ENCODE measurements at places on chromosomes 3 and 15.
A peak's percentile ranks its signal among the peaks of the same experiment; 100 is the strongest.

GRCh38 chr3:30069056-30069455 lies 537.3 kb upstream of the TGFBR2 start:
- no peak for DNase-seq

GRCh38 chr15:81156324-81156723 lies 22.3 kb downstream of the CFAP161 start:
- DNase-seq: no peak

DNA sequence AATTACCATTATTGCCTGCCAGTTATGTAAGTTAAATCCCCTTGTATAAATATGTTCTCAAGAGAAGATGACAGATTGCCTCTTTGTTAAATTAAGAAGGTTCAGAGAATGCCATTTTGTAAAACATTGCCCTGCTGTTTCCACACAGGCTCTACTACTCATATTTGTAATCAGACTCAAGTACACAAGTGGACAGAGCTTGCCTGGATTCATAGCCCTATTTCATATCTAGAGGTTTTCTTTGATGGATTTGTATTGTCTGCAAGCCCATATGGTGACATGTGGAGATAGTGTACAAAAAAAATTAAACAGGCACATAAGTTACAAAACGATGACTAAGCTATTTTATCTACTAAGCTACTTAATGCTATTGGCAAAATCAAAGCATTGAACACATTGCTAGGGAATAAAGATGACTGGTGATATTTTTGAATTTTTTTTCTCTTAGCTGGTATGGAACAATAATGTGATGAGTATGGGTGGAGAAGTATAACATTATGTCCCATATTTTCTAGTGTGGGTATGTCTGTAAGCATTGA lies 1286.6 kb upstream of the ALCAM start:
- no peak for DNase-seq

- DNase-seq: no peak
These were observed 15.6 kb downstream of the USP13 start for GRCh38 chr3:179668429-179668828.

GRCh38 chr15:47332481-47332880 lies 384.8 kb upstream of the SEMA6D start:
- DNase-seq: no peak

DNA sequence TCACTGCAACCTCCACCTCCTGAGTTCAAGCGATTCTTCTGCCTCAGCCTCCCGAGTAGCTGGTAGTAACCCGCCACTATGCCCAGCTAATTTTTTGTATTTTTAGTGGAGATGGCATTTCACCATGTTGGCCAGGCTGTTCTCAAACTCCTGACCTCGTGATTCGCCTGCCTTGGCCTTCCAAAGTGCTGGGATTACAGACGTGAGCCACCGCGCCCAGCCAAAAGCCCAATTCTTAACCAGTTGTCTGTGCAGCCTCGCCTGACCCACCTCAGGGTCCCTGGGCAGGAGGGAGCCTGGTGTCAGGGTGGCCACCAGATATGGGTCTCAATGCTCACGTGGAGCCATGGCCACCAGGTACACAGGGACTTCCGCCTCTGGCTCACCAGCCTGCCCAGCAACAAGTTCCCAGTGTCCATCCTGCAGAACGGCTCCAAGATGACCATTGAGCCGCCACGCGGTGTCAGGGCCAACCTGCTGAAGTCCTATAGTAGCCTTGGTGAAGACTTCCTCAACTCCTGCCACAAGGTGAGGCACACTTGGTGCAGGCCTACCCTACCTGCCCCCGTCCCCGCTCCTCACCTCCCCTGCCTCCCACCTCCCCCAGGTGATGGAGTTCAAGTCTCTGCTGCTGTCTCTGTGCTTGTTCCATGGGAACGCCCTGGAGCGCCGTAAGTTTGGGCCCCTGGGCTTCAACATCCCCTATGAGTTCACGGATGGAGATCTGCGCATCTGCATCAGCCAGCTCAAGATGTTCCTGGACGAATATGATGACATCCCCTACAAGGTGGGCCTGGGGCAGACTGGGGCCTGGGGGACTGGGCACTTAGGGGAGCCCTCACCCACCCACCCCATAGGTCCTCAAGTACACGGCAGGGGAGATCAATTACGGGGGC lies 48.6 kb downstream of the SEMA3G start:
- DNase-seq: no peak

- DNase-seq: no peak
These were observed 232.6 kb upstream of the CHRM5 start for GRCh38 chr15:33735637-33736247.

- DNase-seq: no peak
These were observed 104.9 kb upstream of the SMAD3 start for GRCh38 chr15:66960519-66960918.

DNA sequence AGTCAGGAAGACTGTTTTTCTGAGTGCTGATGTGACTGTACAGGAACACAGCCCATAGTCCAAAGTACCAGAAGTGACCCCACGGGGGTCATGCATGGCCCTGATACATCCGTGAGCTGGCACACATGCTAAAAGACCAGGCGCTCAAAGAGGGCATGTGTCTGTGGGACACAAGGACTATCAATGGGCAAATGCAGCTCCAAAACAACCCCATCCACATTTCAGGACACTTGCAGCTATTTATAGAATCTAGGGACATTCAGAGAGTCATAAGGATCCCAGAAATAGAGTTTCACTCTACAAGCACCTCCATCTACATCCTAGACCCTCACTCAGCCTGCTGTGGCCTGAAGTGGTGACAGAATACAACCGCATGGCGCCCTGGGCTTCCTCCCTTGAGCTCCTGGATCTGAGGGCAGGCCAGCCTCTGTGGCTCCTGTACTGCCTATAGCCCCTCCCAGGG lies 17.0 kb downstream of the SLC25A20 start:
- no peak for DNase-seq

GRCh38 chr3:196378146-196378841 lies 40.1 kb upstream of the TM4SF19 start:
- DNase-seq: no peak

DNA sequence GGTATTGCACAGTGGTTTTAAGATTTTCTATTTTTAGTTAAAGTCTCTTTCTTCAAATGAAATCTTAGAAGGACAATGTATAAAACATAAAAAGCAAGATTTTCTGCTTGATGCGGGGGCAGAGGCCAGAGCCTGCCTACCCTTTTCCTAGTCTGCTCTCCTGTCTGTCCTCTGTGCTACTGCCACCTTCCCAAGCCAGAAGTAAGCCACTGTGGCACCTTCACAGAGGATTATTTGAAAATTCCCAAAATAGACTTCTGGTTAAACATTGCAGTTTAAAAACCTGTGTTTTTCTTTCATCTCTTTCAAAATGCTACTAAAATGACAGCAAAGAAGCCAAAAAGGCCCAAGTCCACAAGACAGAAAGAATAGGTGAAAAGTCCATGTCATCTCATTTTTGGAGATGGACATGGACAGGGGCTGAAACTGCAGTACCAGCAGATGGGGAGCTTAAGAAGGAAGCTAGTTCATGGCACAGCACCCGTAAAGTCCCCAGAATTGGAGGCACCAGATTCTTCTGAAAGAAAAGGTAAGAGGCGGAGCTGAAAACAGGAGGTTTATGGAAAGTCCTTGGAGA lies 37.0 kb downstream of the PAQR9 start:
- DNase-seq: no peak

- no peak for DNase-seq
These were observed 133.8 kb downstream of the GREM1 start for GRCh38 chr15:32851572-32851971.

DNA sequence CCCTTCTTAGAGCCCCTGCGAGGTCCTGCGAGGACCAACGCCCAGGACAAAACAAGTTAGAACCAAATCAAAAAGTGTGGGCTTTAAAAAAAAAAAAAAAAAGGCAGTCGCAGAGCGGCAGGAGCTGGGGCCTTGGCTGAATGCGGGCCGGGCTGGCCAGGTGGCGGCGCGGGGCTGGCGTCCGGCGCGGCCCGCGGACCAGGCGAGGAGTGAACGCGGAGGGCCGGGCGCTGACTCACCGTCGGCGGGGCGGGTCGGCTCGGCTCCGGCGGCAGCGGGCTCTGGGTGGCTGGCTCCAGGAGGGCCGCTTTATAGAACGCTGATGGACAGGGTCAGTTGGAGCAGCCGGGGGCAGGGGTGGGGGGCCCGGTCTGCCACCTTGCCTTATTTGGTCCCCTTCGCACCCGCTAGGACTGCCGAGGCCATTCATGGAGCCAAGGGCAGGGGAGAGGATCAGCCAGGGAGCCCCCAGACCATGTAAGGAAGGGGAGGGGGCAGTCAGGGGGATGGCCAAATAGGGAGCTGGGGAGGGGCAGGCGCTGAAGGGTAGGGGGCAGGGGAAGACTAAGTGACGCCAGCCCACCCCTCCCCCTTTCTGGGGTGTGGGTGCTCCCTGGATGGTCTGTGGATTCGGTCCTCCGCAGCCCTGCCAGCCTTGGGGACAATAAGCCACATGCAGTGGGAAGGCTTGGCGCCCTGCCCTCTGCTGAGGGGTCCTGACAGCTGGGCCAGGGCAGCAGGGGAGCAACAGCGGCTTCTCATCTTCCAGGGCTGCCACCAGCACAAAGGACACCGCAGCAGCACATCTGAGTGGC lies at the start of gene ACTC1:
ACTC1 (minus strand) TSS at position 283 of the 815 bp plus-strand sequence. CDS start 741 bp downstream, outside the sequence.
- DNase-seq: no peak

DNA sequence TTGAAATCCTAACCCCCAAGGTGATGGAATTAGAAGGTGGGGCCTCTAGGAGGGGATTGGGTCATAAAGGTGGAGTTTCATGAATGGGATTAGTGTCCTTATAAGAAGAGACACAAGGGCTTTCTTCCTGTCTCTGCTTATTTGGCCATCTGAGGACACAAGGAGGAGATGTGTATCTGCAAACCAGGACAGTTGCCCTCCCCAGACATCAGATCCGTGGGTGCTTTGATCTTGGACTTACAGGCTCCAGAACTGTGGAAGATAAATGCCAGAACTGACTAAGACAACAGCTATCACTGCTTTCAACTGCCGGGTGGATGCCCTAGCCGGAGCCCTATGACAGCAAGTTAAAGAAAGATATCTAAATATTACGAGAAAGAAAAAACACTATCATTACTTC lies 94.4 kb downstream of the CHRNA7 start:
- DNase-seq: no peak

GRCh38 chr15:65906396-65906795 lies 37.1 kb downstream of the RAB11A start:
- DNase-seq: no peak

GRCh38 chr3:13213911-13214846 lies 140.9 kb upstream of the IQSEC1 start:
- no peak for DNase-seq

DNA sequence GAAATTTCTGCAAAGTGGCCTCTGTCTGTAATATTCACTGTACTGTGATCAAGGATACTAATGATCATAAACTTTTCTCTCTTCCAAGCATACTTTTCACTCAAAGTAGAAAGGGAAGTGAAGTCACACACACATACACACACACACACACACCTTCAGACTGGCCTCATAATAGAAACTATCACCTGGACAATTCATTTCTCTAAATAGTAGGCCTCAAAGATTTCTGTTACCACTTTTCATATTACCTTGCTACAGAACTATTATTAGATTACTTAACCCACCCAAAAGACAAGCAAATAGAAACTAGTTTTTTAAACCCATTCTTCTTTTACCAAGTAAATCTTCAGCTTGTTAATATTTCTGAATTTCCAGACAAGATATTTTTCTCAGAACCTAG lies 12.2 kb downstream of the CPB1 start:
- no peak for DNase-seq

GRCh38 chr3:62281726-62282125 lies 91.6 kb downstream of the FEZF2 start:
- no peak for DNase-seq

DNA sequence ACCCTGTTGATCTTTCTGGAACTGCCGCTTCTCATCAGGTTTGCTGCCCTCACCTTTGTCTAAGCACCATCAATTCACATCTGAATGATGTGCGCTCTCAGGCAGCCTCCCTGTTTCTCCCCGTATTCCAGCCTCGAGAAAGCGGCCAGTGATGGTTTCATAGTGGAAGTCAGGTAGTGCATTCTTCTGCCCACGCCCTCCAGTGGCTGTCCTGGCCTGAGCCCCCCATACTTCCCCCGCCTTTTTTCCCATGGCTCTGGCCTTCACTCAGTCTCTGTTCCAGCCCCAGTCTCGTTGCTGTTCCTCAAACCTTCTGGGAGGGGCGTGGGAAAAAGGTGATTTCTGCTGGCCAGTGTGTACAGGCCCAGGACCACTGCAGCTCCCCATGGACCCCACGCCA lies 101.3 kb downstream of the ASB7 start:
- DNase-seq: no peak

- no peak for DNase-seq
These were observed 39.4 kb downstream of the CD200 start for GRCh38 chr3:112372396-112372795.

GRCh38 chr3:28924744-28925360 lies 356.0 kb upstream of the RBMS3 start:
- DNase-seq: no peak

DNA sequence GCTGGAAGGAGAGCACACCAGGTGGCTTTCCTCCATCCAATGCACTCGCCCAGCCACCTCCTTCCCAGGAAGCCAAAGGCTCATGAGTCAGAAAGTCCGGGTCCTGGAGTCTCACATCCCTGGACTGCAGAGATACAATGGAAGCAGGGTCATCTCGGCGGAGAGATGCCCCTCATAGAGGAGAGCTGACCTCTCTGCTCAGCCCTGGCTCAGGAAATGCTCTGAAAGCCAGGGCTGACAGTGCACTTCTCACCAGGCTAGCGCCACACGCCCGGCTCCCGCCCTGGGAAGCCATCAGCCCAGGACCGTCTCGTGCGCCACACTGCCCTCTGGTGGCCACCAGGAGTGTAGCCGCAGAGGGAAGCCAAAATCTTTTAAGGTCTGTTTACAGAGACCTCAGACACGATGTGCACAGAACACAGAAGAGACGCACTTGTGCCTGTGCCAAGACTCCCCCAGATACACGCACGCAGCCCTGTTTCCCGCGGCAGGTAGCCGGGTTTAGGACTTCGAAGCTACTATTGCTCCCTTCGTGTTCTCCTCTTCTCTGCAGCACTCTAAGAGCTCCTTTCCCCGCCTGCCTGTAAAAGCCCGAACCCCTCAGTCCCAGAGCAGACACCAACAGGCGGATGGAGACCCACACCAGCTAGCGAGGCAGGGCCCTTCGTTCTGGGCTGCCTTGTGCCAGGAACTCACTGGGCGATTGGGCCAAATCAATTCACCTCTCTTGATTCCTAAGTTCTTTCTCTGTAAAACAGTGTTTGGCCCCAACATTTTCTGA lies 9.7 kb downstream of the NTRK3 start:
- DNase-seq: peak; percentile 63

DNA sequence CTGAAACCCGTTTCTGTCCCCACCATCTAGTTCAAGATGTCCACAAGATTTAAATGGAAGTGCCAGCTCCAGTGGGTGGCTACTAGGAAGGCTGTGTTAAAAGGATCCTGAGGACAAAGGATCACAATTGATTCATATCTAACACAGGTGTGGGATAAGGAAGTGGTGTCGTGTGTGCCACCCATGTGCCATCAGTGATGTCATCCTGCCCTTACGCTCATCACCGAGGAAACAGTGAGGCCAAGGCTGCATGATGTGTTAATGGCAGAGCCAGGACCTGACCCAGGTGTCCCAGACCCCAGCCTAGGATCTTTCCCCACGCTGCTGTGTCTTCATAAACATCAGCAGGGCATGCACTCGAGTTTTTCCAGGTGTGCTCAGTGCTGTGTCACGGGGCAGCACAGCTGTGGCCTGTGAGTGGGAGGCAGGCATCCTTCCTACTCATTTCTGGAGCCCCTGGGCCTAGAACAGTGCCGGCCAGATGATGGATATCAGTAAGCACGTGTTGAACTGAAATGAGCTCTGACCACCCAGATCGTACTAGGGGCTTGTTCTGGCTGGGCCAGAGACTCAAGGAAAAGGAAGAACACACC lies 10.6 kb upstream of the TGM5 start:
- no peak for DNase-seq
